ENCODE measurements at places on chromosomes 11 and 22. TPM values are rescaled to one million over a fixed set of nuclear protein-coding genes. Genes with fewer than 3 reads are reported as not detected.
A peak's percentile ranks its signal among the peaks of the same experiment; 100 is the strongest.

Gene ART1
- total RNA-seq = not detected

Gene RTN4RL2
- 0.33 TPM for total RNA-seq

Gene MRGPRE
- total RNA-seq = not detected

Gene WNT7B
- 0.56 TPM for total RNA-seq

Gene OR56A4
- not detected for total RNA-seq

Gene SCGB1D2
- total RNA-seq = not detected

Gene FAM181B
- total RNA-seq = 0.48 TPM

Gene PKP3
- 248 TPM for total RNA-seq

Gene XKR3
- total RNA-seq = not detected

GRCh38 chr11:69094111-69094914, 45.6 kb downstream of the TPCN2 start:
- DNase-seq = no peak

DNA sequence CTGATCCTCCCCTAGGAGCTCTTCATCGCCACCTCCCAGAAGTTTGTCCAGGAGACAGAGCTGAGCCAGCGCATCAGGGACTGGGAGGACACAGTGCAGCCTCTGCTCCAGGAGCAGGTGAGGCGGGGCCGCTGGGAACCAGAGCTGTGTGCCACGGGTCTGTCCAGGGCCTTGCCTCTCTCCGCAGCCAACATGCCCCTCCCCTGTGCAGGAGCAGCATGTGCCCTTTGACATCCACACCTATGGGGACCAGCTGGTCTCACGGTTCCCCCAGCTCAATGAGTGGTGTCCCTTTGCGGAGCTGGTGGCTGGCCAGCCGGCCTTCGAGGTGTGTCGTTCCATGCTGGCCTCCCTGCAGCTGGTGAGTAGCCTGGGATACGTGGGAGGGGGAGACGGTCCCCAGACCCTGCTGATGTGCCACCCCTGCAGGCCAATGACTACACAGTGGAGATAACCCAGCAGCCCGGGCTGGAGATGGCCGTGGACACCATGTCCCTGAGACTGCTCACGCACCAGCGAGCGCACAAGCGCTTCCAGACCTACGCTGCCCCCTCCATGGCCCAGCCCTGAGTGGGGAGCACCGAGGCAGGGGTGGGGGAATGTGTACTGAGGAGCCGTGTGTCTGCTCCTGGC, 2.5 kb downstream of the SCO2 start:
- no peak for DNase-seq

DNA sequence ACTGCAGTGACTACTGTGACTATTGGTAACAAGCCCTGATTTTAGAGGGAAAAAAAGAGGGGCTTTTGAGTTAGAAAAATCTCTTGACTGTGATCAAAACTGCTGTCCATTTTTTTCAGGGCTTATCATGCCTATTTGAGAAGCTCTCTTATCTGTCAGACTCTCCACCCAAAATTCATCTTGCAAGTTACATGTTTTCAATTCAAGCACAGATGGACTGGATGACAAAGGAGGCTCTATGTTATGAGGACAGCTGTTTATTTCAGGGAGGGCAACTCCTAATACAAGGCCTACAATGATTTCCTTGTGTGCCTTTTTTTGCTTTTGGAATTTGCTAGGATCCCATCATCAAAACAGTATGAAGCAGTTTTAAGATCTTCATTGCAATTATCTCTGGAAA, 35.2 kb upstream of the USP47 start:
- DNase-seq = no peak

DNA sequence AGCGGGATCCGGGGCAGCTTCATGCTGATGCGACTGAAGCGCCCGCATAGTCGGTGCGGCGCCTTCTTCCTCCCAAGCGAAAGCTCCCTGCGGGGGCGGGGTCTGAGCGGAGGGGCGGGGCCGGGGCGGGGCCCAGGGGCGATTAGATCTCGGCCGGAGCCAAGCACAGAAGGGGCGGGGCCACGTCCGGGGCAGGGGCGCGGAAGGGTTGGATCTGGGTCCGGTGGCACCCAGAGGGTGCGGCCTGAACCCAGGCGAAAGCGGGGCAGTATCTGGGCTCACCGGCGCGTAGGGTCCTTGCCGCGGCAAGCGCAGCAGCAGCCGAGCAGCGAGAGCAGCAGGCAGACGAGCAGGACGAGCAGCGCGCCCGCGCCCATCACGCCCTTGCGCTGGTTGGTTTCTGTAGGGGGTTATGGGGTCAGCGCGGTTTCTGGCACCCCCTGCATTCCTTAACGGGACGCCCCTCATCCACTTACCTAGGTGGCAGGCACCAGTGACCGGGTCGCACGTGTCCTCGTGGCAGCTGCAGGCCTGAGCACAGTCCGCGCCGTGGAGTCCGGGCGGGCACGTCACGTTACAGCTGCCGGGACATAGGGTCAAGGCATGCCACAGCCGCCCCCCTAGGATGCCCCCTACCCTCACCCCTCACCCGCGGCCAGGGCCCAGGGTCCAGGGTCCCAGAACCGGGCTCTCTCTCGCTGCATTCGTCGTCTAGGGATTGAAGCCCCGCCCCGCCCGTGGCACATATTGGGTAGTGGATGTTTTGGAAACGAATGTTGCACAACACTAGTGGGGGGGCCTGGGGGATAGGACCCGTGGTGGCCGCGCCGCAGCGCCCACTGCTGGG, 8.1 kb downstream of the SCARF2 start:
- no peak for DNase-seq

DNA sequence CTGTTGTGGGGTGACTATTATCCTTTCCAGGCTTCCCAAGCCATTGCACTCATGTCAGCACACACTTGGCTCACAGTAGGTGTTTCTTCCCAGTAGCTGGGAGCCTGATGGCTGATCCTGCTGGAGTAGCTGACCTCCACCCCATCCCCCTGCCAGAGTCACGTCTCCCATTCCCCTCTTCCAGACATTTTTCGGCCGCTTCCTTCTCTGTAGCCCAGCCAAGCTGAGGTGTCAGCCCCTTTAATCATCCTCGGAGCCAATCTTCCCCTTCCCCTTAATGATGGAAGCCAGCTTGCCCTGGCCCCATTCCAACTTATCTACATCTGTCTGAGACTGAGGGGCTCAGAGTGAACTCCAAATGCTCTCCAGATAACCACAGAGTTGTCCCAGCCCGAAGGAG, 550.7 kb downstream of the MN1 start:
- no peak for DNase-seq

GRCh38 chr11:123247813-123248379, 52.8 kb upstream of the CLMP start:
- no peak for DNase-seq

DNA sequence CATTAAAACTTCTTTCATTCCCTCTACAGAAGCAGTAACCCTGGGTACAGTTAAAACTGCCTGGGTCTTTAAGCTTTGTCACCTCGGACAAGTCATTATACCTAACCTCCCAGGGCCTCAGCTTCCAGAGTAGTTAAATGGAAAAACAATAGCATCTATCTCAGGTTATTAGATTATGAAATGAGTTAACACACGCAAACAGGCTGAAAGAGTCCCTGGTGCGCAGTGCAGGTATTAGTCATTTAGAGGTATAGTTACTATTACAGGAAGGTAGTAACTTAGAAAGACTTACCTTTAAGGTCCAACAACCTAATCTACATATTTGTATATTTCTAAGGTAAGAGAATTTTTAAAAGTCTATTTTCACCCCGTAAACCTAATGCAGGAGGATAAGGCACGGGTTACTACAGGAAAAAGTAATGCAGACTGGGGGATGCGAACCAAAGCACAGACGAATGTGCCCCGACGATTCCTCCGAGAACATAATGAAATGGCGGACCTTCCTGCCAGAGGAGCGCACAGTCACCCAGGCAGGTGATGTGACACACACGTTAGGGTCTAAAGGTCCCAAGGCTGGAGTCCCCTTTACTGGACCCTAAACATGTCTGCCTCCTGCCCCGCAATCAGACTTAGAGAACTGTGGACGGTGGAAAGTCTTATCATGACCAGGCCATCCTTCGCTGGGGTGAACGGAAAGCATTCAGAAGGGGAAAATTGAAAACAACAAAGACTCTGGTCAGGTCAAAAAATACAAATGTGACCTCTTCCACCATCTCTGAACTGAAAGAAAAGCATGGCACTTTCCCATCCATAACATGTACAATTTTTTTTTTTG, 1.3 kb downstream of the NAP1L4 start:
- peak; percentile 59 for DNase-seq

DNA sequence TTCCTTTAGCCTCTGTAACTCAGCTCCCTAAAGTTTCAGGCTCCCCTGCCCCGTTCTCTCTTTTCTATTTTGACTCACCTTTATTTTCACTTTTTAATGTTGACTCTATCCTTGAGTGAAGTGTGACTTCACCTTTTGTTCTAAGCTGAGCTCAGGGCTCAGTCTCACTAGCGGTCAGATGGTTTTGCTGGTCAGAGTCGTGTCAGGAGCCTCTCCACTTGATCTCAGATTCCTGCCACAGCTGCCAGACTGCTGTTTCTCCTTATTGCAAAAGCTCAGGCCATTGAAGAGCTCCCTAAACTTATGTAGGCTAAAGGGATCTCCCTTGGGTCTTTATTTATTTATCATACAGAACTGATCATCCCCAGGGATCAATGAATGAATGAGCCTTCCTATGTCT, 13.7 kb upstream of the POU2AF2 start:
- no peak for DNase-seq

GRCh38 chr11:90341986-90342385, 119.1 kb upstream of the CHORDC1 start:
- no peak for DNase-seq

- DNase-seq = no peak
These were observed 3.7 kb downstream of the KCNK4 start for GRCh38 chr11:64294774-64295173.

DNA sequence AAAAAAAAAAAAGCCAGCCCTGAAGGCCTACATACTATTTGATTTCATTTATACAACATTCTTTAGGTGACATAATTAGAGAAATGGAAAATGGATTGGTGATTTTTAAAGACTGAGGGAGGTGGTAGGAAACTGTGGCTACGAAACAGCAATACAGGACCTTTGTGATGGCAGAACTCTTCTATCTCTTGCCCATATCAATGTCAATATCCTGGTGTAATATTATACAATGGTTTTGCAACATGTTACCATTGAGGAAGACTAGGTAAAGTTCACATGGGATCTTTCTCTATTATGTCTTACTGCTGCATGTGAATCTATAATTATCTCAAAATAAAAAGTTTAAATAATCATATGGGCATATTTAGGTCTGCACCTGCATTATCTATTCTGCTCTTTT, 371.2 kb downstream of the ETS1 start:
- no peak for DNase-seq

- no peak for DNase-seq
These were observed 184.3 kb downstream of the C11orf87 start for GRCh38 chr11:109606256-109606655.

DNA sequence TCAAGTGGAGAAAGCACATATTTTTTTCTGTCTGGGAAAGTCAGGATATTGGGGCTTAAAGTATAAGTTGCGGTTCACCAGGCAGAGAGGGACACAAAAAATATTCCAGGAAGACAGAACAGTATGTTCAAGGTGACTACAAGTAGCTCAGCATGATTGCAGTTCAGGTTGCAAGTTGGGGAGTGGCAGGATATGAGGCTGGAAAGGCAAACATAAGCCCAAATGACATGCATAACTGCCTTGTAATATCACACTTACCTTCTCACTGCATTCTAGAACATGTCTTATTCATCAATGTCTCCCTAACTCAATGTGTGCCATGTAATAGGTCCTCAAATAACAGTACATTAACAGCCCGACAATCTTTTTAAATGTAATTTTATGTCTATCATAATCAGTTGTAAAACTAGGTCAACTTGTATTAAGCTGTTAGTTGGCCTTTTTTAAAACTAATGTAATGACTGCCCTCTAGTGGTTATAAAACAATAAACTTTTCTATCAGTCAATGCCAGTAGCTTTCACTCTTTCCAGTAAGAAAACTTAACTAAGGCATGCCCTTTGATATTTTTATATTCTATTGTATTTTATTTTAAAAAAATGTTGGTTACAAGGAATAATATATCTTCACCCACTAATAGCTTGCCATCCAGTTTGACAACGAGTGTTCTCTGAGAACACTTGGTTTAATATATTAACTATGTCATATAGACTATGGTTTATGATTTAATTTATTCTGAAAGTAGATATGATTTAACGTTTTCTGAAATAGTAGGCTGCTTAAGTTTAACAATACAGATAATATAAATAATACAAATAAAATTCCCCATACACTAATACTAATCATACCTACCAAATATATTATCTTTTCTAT, 39.4 kb upstream of the CFAP300 start:
- peak; percentile 59 for DNase-seq

DNA sequence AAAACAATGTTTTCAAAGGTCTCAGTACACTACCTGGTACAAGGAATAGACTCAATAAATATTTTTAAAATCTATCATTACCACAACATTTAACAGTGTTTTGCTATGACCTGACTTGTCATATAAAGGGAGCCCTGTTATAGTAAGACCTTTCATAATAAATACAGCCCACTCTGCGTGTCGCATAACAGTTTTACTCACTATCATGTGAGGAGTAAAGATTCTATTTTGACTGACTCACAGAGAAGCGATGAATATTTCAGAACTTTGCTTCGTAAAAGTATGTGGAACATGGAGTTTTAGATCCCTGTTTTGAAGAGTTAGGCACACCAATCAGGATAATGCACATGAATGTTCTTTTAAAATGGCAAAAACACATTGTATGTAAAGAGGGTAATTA, 531.2 kb downstream of the KCNA4 start:
- DNase-seq = no peak

DNA sequence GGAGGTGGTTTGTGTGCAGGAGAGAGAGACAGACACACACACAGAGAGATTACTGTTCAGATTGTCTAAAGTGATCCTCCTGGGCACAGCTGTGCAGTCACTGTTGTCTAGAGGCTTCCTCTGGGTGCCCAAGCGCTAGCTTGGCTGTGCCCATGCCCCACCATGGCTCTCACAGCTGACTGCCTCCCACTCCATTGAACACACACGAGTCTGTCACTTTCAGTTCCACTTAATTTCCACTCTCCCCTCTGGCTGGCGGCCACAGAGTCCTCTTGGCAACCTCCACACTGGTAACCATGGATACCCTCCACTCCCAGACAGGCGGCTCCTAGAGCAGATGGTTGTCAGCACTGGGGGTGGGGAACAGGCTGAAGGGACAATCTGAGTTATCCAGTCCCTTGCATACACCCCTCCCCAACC, 29.1 kb downstream of the MAP6 start:
- no peak for DNase-seq

DNA sequence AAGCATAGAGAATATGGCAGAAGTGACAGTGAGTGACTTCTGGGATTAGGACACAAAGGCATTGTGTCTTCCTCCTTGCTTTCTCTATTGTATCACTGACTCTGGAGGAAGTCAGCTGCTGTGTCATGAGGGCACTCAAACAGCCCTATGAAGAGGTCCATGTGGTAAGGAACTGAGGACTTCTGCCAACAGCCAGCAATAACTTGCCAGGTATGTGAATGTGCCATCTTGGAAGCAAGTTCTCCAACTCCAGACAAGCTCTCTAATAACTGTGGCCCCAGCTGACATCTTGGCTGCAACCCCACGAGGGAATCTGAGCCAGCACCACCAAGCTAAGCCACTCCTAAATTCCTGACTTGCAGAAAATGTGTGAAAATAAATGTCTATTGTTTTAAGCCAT, 83.6 kb upstream of the ZBED5 start:
- DNase-seq = no peak

GRCh38 chr11:125262194-125262829, 97.8 kb downstream of the PKNOX2 start:
- no peak for DNase-seq
